NCI-H446 treated with DMSO at 0.1 percent for 48 hours (cell line): ENCODE measurements at places on chromosomes 11 and 22.

DNA sequence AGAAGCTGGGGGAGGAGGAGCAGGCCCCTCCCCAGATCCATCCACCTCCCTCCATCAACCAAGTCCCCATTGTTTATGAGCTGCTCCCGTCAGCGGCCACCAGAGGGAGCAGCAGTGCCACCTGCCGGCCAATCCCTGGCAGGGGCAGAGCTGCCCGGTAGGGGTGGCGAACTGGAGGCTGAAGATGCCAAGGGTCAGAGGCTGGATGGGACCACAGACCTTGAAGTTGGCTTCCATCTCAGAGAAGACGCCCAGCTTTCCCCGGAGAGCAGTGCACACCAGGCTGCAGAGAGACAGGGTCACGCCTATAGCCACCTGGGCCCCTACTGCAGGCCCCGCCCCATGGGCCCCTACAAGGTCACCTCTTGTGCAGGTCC, 3.6 kb downstream of the FIBP start:
- peak; percentile 38 for DNase-seq

GRCh38 chr11:76013526-76013925, 192.8 kb downstream of the WNT11 start:
- DNase-seq: no peak

DNA sequence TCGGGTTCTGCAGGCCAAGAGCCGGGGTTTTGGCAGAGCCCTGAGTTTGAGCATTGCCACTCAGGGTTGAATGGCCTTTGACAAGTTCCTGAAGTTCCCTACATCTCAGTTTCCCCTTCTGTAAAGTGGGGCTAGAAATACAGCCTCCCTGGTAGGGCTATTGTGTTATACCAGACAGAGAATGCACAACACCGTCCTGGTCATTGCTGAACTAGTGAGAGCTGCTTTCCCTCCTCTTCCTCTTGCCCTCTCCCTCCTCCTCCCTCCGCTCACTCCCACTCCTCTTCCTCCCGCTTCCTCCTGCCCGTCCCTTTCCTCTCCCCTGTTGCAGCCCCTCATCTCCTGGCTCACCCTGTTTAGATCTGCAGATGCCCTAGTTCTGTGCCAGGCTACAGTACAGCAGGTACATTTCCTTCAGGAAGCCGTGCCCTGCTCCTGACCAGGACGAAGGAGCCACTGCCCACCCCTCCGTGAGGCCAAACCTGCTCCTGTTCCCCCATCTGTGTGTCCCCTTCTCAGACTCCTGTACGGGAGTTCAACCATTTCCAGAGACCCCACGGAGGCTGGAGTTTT, 91.5 kb upstream of the SHANK2 start:
- DNase-seq: no peak

DNA sequence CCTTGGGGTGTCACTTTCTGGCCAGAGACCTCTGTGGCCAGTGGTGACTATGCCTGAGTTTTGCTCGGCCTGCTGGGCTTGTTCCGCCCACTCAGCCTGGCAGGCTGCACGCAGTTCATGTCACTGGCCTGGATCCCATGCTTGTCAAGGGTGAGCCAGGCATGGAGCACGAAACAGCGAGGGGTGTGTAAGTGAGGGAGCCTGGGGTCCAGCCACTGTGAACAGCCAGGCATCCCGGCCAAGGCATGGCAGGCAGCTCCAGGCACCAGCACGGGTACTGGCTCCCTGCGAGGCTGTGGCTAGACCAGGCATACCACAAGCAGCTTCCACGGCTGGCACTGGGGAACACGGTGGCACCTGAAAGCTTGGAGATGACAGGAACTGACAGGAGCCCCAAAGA, 214.3 kb downstream of the LRRC4C start:
- DNase-seq: no peak

GRCh38 chr22:37065180-37065579, 13.6 kb downstream of the KCTD17 start:
- no peak for DNase-seq

DNA sequence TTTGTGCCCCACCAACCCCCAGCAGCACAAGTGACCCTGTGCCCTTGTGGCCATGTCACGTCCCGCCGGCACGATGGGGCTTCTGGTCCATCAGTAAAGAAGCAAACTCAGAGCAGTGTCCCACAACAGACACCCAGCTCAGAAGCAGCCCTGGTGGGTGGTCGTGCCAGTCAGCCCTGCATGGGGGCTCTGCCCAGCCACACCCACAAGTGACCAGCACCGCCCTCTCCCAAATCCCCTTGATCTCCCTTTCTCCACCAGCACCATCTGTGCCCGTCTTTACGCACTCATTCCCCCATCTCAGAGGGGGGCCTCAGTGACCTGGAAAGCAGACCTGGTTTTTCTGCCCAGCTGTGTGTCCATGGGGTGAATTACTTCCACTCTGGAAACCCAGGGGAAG, 149.1 kb downstream of the DSCAML1 start:
- DNase-seq: no peak

DNA sequence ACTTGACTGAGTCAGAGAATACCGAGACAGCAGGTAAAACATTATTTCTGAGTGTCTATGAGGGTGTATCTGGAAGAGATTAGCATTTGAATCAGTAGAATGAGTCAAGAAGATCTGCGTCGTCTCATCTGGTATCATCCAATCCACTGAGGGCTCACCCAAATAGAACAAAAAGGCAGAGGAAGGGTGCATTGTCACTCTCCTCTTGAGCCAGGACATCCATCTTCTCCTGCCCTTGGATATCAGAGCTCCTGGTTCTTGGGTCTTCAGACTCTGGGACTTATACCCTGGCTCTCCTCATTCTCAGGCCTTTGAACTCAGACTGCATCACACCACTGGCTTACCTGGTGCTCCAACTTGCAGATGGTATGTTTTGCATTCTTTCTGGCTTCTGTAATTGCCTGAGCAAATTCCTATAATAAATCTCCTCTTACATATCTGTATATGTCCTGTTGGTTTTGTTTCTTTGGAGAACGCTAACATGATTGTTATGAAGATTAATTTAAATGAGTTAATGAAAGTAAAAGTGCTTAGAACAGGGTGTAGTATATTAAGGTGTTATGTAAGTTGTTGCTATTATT, 49.3 kb downstream of the ME3 start:
- no peak for DNase-seq

DNA sequence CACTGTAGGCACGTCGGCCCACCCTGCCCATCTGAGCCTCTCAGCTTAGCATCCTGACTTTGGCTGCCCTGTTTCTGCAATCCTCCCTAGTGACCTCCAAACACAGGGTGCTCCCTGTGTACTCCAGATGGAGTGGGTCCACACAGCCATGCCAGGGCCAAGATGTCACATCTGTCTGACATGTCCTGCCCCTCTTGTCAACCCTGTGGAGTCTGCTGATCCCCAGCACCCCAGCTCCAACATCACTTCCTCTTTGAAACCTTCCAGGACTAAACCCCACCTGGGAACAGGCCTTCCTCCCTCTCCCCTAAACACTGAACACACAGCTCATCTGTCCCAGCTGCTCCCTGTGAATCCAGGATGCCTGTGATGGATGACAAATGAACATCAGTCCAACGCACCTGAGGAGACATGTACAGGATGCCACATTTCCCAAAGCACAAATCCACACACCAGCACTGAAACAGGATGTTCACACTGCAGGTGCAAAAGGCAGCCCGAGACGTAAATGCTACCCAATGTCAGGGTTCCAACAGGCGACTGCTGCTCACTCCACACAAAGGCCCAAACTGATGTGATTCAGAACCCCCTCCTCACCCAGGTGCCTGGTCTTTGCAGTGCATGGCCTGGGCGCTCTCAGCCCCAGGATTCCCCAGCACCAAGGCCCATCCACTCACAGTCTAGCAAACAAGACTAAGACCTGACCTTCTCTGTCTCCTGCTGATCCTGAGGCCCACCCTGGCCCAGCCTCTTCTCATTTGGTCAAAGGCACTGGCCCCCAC, 2.0 kb upstream of the TSSK2 start:
- DNase-seq: no peak

- DNase-seq: no peak
These were observed 2.5 kb downstream of the CLDN25 start for GRCh38 chr11:113782134-113782533.

DNA sequence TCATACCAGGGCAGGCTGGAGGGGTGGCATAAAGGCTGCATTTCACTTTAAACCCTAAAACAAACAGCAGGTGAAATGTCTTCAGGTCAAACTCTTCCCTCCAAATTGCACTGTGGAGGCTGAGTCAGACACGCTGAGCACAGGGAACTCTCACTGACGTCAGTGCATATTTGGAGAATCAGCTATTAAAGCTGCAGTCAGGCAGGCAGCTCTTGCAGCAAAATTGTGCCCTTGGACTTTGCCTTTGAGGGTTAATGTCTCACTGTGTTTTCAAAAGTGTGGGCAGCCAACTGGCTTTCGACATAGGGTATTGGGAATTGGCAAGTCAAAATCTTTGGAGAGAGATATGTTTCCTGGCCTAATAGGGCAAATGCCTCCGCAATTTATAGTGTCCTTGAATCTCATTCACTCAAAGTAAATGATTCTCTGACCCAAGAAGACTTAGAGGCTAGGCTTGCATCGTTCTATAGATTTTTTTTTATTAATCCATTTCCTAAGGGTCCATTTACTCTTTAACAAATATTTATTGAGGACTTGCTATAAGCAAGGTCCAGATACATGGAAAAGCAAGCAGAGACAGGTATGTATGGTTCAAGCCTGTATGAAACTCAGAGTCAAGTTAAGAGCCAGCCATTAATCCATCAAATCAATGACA, 27.7 kb upstream of the SMCO4 start:
- no peak for DNase-seq

- DNase-seq: peak; percentile 73
These were observed 1089.3 kb downstream of the FAM181B start for GRCh38 chr11:81644239-81644840.

DNA sequence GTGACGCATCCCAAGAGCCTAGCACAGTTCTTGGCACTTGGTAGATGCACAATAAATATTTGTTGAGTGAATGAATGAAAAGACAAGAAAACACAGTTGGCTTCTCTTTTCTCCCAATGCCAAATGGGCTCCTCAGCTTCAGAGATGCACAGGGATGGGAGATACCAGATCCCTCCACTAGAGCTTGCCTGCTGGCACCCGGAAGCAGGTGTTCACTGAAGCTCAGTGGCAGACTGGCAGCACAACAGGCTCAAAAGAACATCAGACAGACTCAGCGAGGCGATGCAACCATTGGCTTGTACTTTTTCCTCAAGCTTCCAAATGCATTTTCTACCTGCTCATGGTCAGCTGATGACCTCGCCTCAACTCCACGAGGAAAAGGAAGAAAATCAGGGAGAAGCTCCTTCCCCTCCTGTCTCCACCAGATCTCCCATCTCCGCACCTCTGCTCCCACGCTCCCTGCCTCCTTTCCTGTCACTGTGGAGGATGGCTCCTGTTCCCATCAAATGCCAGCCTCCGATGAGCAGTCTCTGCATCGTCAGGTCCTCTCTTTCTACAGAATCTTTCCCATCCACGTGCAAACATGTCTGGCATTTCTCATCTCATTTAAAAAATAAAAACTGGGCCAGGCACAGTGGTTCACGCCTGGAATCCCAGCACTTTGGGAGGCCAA, 5.8 kb downstream of the RAPSN start:
- peak; percentile 21 for DNase-seq

DNA sequence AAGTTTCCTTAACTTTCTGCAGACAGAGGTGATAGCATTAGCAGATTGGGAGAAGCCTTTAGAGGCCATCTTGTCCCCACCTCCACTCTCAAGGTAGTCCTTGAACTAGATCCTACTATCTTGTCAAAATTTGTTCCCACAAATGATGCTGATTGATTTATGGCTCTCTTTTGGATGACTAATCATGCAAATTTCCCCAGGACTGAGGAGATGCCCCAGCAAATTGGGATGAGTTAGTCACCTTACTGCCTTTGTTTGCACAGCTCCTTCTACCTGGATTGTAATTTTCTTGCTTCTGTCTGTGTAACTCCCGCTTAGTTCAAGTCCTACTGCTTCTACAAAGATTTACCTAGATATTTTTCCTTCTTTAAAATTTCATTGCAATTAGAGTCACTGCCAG, 391.4 kb upstream of the CADM1 start:
- DNase-seq: no peak
